Type B pancreatic cell (in vitro differentiated cells): ENCODE measurements at places on chromosomes 3 and 15. TPM values are rescaled to one million over a fixed set of nuclear protein-coding genes. Genes with fewer than 3 reads are reported as not detected.

GRCh38 chr3:79258479-79258878, 509.3 kb downstream of the ROBO1 start:
- no peaks in the 10 kb centered on the region for H3K27me3 ChIP-seq
- no peak for DNase-seq
- no peak overlapping the region for H3K4me3 ChIP-seq

GRIP2 gene
- 2.7 and 5.6 TPM in 2 replicates for total RNA-seq

SLCO2A1 gene
- total RNA-seq: 3.4 and 3.8 TPM in 2 replicates

DNA sequence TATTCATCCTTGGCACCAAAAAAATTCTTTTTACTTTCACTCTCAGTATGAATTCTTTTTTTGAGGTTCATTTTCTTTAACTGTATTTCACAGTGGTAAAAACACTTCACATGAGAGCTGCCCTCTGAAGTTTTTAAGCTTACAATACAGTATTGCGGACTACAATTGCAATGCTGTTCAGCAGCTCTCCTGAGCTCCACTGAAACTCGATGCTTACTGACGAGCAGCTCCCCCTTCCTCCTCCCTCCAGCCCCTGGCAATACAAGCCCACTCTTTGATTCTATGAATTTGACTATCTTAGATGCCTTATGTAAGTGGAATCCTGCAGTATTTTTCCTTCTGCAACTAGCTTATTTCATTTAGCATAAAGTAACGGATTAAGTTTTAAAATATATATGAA, 183.4 kb downstream of the ADAMTS17 start:
- H3K27ac ChIP-seq: no peak overlapping the region
- no peak for DNase-seq
- no peak overlapping the region for H3K4me3 ChIP-seq
- no peaks in the 10 kb centered on the region for H3K27me3 ChIP-seq
- H3K36me3 ChIP-seq: peaks cover 4% of the 10 kb centered on the region

GRCh38 chr15:80849308-80849707, 70.1 kb downstream of the CEMIP start:
- peaks cover 5% of the 10 kb centered on the region for H3K36me3 ChIP-seq
- peaks cover 16% of the 10 kb centered on the region for H3K27me3 ChIP-seq
- H3K27ac ChIP-seq: no peak overlapping the region
- no peak for DNase-seq
- no peaks in the 10 kb centered on the region for H3K4me1 ChIP-seq

TP53BP1 gene
- 68.3 and 101 TPM in 2 replicates for total RNA-seq

KLF13 gene
- 38.6 and 58.2 TPM in 2 replicates for total RNA-seq

- no peak overlapping the region for H3K27ac ChIP-seq
- no peak overlapping the region for H3K4me3 ChIP-seq
- DNase-seq: no peak
These were observed 93.1 kb downstream of the DLG1 start for GRCh38 chr3:197205265-197205664.

- DNase-seq: no peak
- H3K27ac ChIP-seq: peak overlapping the region; percentile 92
- H3K36me3 ChIP-seq: peaks cover 27% of the 10 kb centered on the region
- peaks cover 28% of the 10 kb centered on the region for H3K4me1 ChIP-seq
- H3K27me3 ChIP-seq: no peaks in the 10 kb centered on the region
These were observed 520 bp downstream of the ZNF654 start for GRCh38 chr3:88059380-88060170.

DNA sequence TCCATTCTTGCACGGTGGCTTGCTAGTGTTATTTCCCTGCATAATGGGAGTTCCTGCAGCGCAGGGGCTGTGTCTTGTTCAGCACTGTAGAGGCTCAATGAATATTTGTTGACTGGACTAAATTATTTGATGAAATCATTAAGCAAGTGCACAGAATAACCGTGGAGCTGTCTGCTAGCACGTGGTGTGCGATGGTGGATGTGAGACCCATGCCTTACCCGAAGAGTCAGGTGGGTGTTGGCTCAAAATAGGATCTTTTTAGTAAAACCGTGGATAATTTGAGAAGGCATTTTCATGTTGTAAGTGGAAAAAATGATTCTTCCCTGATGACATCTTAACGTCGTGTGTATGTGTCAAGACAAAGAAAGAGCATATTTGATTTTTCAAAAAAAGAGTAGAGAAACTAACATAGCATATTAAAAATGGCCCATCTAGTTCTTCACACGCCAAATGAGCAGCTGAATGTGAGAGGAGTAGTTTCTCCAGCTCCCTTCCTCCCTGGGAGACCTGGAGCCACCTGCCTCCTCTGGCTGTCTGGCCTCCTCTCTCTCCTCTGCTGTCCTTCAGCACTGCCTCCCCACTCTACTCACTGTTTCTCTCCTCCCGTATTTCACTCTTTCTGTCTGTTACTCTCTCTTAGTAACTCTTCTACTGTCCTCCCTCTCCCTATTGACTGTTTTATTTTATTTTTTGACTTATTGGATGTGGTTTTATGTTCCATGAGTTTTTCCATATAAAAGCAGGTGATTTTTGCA, 6.3 kb downstream of the FAM81A start:
- peaks cover 69% of the 10 kb centered on the region for H3K27me3 ChIP-seq
- H3K4me3 ChIP-seq: no peak overlapping the region
- no peaks in the 10 kb centered on the region for H3K4me1 ChIP-seq

LINS1 gene
- 16.2 and 17.4 TPM in 2 replicates for total RNA-seq

DNA sequence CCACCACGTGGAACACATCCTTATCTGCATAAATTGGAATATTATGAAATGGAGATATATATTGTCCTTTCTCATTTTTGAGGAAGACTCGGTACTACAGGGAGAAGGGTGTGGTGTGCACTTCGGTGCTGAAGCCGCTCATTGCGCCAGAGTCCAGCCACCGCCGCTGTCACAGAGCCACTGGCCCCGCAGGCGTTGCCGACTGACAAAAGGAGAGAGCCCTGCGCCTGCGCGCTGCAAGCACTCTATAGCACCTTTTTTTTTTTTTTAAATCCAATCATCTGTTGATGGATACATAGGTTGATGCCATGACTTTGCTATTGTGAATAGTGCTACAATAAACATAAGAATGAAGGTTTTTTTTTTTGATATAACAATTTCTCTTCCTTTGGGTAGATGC, 130.0 kb upstream of the TBC1D5 start:
- H3K27me3 ChIP-seq: no peaks in the 10 kb centered on the region
- H3K27ac ChIP-seq: no peak overlapping the region
- no peaks in the 10 kb centered on the region for H3K36me3 ChIP-seq
- H3K4me3 ChIP-seq: no peak overlapping the region

DNA sequence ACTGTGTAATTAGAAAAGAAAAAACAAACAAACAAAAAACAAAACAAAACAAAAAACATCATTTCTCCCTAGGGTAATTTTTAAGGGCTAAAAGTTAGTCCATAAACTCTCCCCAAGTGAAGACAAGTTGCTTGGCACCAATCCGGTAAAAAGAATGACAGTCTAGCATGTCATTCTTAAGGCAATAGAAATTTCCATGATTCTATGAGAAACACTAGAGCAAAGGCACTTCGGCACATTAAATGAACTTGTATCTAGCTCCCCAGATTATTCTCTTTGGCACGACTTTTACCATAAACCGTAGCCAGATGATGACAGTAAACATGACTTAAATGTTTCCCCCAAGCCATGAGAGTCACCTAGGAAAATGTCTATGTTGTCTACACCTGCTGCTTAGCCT, 10.1 kb downstream of the COL8A1 start:
- H3K4me1 ChIP-seq: peaks cover 6% of the 10 kb centered on the region
- peaks cover 31% of the 10 kb centered on the region for H3K27me3 ChIP-seq
- no peaks in the 10 kb centered on the region for H3K36me3 ChIP-seq
- DNase-seq: no peak
- no peak overlapping the region for H3K4me3 ChIP-seq

GRCh38 chr15:33987444-33987843, 19.1 kb downstream of the CHRM5 start:
- H3K4me1 ChIP-seq: no peaks in the 10 kb centered on the region
- H3K27ac ChIP-seq: peak overlapping the region; percentile 29
- no peak overlapping the region for H3K4me3 ChIP-seq
- H3K36me3 ChIP-seq: no peaks in the 10 kb centered on the region

SLC24A5 gene
- total RNA-seq: 1.3 TPM in 1 of 2 replicates, not detected in the other

GRCh38 chr15:35530698-35531097, 15.3 kb downstream of the DPH6 start:
- H3K27ac ChIP-seq: no peak overlapping the region
- peaks cover 34% of the 10 kb centered on the region for H3K36me3 ChIP-seq
- H3K4me3 ChIP-seq: no peak overlapping the region
- peaks cover 4% of the 10 kb centered on the region for H3K4me1 ChIP-seq
- H3K27me3 ChIP-seq: no peaks in the 10 kb centered on the region

GRCh38 chr15:66751579-66751978, 49.5 kb downstream of the SMAD6 start:
- H3K27ac ChIP-seq: no peak overlapping the region
- no peaks in the 10 kb centered on the region for H3K27me3 ChIP-seq
- no peak overlapping the region for H3K4me3 ChIP-seq

DNA sequence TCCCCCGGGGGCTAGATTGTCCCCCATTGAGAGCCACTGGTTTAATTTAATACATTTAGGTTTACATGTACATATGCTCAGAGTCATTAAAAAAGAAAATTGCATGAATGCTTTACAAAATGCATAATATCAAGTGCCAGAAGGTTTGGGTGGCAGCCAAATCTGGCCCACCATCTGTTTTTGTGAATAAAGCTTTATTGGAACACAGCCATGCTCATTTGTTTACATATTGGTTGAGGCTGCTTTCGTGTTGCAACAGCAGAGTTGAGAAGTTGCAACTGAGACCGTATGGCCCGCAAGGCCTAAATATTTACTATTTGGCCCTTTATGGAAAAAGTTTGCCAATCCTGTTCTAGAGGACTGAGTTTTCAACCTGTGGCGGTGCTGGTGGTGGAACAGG, 32.1 kb upstream of the RGMA start:
- H3K36me3 ChIP-seq: no peaks in the 10 kb centered on the region
- no peak overlapping the region for H3K4me3 ChIP-seq
- H3K27ac ChIP-seq: no peak overlapping the region
- no peak for DNase-seq

- H3K36me3 ChIP-seq: no peaks in the 10 kb centered on the region
- peaks cover 51% of the 10 kb centered on the region for H3K4me1 ChIP-seq
- peak; percentile 34 for DNase-seq
- no peak overlapping the region for H3K27ac ChIP-seq
- no peaks in the 10 kb centered on the region for H3K27me3 ChIP-seq
- H3K4me3 ChIP-seq: peak overlapping the region; percentile 14
These were observed 124.2 kb downstream of the EEFSEC start for GRCh38 chr3:128277378-128278069.

- H3K4me3 ChIP-seq: no peak overlapping the region
- H3K27me3 ChIP-seq: no peaks in the 10 kb centered on the region
- DNase-seq: no peak
- peak overlapping the region; percentile 11 for H3K27ac ChIP-seq
- peaks cover 27% of the 10 kb centered on the region for H3K4me1 ChIP-seq
These were observed 149.4 kb downstream of the ADAMTS17 start for GRCh38 chr15:100192097-100193080.
